ENCODE measurements at places on chromosomes 1 and 21.

DNA sequence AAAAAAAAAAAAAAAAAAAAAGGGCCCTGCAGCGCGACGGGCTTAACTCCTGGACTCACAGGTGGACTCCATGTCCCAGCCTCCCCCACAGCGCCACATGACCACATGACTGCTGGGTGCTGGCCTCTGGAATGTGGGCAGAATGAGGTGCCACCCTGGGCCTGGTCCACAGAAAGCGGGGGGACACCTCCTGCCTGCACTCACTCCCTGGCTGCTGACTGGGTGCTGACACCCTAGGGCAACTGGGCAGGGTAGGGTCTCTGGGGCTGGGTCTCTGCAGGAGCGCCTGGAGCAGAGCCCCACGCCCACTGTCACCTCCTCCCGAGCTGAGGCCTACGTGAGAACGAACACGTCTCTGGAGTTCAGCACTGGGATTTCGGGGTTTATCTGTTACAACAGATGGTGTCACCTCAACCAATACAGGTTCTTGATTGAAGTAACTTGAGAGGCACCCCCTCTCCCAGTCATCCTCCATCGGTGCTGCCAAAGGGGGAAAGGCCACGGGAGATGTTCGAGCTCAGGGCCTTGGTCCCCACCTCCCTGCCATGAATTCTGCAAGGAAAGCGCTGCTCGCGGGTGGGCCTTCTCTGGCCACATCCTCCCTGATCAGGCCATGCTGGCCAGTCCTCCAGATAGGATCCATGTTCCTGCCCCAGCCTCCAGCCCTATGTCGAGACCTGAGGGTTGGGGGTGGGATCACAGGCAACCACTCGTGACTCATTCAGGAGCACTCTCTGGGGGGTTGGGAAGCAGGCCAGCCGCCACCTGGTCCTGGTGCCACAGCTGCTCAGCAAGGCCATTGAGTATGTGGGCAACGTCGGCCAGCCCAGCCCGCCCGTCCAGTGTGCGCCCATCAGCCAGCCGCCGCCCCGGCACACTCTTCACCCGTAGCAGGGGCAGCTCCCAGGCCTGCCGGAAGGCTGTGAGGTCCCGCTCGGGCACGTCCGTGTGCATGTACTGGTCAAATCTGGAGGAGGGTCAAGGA, 5.4 kb downstream of the CPLANE2 start:
- DNase-seq, result no peak

DNA sequence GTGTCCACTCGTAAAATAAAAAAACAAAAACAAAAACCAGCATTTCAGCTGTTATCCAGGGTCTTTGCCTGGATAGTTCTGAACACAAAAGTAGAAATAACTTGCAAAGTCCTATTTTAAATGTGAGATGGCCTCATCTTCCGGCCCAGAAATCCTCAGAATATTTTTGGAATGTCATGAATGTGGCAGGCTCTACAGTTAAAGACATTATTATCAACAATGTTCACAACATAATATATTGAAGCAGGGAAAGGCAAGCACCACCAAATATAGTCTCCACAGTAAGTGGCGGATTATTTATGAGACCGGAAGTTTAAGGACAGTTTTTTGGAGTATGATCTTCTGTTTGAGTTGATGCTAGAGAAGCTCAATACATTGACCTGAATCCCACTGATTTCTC, 1.2 kb upstream of the C1orf198 start:
- DNase-seq, result peak; percentile 63

DNA sequence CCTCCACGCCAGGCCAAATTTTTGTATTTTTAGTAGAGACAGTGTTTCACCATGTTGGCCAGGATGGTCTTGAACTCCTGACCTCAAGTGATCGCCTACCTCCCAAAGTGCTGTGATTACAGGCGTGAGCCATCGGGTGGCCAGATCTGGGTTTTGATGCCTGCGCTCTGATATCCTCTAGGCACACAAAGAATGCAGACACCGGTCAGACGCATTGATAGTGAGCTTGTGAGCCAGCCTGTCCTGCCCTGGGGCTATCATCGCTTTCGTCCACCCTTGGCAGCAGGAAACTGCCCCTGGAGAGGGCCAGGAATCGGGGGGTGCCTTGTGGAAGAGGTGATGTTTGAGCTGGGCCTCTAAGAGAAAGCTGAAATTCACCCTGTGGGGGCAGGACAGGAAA, 4.0 kb downstream of the FBLIM1 start:
- no peak for DNase-seq

GRCh38 chr1:104593413-104594187, 843.9 kb downstream of the AMY1C start:
- DNase-seq, result no peak

- no peak for DNase-seq
Observed at GRCh38 chr1:4328402-4329071, 325.9 kb upstream of the AJAP1 start.

DNA sequence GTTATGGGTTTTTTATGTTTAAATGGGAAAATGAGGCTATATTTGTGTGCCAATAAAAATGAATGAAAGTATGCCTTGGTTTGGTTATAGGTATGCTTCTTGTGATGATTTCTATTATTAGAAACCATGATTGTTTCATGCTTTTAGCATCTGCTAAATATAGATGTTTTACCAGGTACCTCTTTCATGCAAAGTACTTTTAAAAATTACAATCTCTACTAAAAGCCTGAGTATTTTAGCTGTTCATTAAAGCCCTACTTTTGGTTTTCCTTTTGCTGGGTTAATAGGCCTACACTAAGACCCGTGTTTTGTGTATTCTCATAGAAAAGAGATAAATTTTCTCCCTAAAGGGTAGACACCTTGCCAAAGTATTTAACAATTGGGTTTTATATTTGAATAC, 32.0 kb downstream of the MTF2 start:
- DNase-seq, result no peak

DNA sequence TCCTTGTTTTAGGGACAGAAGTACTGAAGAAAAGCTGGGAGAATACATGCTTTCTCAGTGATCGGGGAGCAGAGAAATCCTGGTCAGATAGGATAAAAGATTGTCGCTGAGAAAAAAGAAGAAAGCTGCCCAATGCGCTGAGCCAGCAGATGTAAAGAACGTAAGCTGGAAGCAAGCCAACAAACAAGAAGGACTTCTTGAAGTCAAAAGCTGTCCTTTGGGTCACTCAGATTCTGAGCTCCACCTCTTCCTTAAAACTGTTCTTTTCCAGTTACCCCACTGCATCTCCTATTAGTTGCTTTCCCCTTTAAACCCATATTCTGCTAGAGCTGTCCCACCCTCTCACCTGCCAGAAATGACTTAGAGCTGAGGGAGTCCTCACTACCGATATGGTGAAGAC, 64.8 kb downstream of the GPR137B start:
- DNase-seq, result no peak

GRCh38 chr1:153556348-153556747, 7.3 kb upstream of the S100A3 start:
- no peak for DNase-seq

GRCh38 chr1:71548398-71548890, 467.6 kb upstream of the ZRANB2 start:
- DNase-seq, result no peak

DNA sequence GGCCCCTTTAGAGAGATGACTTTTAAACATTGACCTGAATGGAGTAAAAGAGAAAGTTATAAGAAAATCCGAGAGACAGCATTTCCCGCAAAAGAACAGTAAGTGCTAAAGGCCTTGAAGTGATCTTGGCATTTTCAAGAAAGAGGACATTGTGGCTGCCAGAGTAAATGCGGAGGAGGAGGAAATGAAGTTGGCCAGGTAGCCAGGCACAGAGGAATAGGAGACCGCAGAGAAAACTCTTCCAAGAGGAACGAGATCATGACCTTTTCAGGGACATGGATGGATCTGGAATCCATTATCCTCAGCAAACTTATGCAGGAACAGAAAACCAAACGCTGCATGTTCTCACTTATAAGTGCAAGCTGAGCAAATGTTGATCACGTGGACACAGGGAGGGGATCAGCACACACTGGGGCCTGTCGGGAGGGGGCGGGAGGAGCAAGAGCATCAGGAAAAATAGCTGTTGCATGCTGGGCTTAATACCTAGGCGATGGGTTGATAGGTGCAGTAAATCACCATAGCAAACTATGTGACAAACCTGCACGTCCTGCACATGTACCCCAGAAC, 49.7 kb downstream of the EEIG2 start:
- no peak for DNase-seq

GRCh38 chr1:48017716-48018115, 20.5 kb upstream of the TRABD2B start:
- no peak for DNase-seq

DNA sequence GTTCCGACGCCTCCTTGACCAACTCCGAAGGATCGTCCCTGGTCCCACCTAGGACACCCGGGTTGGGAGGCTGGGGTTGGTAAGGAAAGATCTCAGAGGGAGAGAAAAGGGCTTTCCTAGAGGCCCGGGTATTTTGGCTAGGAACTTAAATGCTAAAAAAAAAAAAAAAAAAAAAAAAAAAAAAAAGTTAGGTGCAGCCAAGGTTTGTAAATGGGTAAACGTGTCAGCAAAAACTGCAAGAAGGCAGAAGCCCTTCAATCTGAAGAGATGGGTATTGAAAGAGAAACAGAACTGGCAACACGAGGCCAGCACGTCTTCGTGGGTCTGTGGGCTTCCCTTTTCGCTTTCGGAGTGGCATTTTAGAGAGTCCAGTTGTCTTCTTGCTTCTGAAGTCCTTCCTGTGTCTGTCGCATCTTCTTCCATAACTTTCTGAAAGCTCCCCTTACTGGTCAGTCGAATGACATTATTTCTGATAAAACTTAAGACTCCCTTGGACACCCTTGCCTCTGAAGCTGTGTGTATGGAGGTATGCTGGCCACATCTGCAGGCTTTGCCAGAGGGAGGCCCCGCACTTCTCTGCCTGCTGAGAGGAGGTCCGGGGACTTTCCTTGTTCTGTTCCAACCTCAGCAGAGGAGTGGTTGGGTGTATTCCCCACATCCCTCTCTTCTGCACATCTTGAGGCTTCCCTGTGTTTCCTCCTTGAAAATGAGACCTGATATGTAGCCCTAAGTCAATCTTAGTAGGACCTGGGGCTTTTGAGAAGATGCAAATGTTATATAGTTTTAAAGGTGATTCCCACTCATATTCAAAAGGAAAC, 745 bp downstream of the RCSD1 start:
- DNase-seq, result no peak

DNA sequence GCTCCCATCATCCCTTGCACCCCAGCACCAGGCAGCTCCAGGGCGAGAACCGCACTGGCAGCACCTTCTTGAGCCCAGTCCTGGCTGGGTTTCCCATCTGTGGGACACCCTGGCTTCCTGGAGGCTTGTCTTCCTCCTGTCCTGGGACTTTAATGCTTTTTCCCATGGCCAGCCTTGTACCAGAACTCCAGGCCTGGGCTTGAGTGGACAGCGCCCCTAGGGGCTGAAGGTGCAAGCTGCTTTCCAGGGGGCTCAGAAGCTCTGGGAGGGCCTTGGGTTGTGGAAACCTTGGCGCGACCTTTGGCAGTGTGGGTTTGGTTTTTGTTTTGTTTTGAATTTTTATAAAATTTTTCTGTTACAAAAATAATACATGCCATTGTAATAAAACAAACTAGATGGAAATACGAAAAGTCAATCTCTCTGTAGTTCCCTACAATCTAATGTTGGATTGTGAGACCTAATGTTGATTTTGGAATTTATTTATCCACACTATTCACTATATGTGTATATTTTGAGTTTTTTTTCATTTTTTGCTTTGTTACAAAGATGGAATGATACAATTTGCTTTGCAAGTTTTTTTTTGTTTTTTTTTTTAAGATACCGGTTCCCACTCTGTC, 33.8 kb upstream of the RPL11 start:
- no peak for DNase-seq

DNA sequence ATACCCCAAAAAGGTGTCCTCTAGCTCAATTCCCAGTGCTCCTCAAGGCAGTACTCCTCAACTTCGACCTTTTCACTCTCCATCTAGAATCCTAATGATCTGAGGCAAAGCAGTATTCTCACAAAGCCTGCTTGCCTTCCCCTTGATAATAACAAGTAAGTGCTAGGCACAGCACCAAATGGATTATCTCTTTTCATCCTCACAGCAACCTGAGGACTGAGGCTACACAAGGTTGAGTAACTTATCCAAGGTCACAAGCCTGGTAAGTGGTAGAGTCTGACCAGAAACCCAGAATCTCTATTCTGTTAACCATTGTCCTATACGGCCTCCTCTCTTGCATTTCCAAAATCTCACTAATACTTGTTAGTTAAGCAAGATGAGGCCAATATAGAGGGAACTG, 5.1 kb downstream of the SYDE2 start:
- DNase-seq, result no peak

DNA sequence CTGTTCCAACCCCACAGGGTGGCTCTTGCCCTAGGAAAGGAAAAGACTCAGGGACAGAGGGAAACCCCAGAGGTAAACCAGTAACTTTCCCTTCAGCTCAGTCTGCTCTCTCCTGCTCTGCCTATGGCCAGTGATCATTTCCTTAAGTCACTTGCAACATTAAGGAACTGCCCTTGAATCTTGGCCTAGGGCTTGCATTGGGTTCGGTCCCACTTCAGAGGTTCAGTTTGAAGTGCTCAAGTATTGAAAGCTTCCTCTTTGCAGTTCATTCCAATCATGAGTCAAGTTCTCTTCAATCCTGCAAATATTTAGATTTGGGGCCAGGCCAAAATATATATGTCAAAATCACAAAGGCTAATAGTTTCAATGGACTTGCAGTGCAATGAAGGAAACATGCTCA, 97.7 kb upstream of the IRF2BP2 start:
- no peak for DNase-seq

DNA sequence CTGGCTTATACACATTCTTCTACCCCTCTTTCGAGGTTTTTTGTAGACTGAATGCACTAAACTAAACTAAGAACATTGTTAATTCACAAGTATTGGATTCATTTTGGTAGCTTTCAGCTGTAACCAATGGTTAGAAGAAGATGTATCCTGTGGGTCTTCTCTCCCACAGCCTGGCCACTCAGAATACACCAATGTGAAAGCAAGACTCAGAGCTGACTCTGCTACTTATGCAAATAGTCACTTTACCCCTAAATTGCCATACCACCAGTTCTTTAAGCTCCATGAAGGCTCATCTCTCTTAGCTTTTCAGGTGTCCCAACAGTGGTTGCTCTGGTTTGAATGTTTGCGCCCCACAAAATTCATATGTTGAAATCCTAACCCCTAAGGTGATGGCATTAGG, 60.1 kb downstream of the RGS13 start:
- no peak for DNase-seq

DNA sequence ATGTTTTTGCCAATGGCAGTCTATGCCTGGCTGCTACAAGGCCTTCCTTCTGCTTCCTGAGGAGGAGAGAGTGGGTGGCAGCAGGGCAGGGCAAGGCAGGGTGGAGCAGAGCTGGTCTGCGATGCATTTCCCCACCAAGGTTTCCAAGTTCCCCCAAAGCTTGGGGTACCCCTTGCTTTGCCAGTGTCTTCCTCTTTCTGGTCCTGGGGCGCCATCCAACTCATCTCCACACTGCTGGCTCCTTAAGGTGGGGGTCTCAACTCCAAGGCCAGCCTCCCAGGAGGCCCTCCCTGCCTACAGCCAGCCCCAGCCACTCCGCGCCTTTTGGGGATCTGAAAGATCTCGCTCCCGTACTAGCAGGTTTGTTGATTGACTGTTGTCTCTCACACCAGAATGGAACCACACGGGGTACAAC, 3.9 kb upstream of the SKI start:
- no peak for DNase-seq

DNA sequence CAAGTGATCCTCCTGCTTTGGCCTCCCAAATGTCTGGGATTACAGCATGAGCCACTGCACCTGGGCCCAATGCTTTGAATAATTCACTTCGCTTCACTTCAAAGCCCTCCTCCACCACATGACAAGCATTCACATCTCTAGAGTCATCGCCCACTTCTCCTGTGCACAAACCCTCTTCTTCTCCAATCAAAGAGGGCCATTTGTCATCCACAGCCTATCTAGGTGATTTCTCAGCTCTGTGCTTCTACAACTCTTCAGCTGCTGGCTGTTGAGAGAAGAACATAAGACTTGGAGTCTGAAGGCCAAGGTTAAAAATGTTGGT, 20.1 kb upstream of the PSMB2 start:
- no peak for DNase-seq

All from left kidney (tissue), 8 donors.